PC-9 (cell line): ENCODE measurements at places on chromosomes 5 and 9.

GRCh38 chr5:58122848-58123392 is 337.0 kb downstream of the PLK2 start:
- DNase-seq: no peak

DNA sequence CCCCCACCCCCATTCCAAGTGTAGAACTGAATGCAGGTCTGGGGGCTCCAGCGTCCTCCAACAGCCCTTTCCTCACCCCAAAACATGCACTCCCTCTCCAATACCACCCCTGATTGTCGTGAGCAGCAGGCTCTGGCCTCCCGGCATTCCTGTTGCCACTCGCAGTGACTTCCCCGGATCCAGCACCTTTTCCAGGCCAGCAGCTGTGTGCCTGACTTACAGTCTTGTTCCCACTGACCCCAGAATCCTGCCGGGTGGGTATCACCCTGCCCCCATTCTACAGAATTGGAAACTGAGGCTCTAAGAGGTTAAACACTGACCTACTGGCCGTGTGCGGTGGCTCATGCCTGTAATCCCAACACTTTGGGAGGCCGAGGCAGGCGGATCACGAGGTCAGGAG is 127.2 kb downstream of the OLFM1 start:
- no peak for DNase-seq

- DNase-seq: no peak
Measured at GRCh38 chr9:105385381-105385985, 62.4 kb upstream of the FSD1L start.

DNA sequence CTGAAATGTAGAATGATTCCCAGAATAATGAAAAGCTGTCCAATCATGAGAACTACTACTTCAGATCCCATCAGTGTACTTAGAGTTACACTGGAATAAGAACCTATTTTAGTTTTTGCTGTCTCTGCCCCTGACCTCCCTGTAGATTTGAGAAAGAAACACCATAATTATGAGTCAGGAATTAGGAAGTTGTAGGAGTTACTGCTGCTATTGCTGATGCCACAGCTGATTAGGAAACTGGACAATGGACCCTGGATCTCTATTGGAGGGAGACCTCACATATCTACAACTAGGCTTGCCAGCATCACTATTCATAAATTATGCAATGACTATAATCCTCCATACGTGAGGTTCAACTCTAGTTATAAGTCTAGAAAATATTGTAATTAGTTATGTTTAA is 48.8 kb upstream of the EDIL3 start:
- no peak for DNase-seq

DNA sequence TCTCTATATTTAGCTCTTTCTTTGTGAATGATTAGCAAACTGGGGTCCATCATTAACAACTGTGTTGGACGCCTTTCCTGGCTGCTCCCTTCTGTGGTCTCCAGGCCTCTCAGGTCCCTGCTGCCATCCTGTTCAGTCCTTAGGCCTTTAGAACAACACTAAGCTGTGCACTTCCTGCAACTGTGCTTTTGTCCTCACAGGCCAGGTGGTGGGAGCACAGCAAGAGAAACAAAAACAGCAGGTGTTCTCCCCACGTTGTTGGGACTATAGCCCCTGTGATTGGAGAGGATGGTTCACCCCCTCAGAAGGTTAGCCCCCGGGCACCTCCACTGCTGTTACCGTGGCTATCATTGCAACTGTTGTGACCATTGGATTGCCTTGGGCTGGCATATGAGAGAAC is 41.7 kb upstream of the CLINT1 start:
- DNase-seq: no peak

DNA sequence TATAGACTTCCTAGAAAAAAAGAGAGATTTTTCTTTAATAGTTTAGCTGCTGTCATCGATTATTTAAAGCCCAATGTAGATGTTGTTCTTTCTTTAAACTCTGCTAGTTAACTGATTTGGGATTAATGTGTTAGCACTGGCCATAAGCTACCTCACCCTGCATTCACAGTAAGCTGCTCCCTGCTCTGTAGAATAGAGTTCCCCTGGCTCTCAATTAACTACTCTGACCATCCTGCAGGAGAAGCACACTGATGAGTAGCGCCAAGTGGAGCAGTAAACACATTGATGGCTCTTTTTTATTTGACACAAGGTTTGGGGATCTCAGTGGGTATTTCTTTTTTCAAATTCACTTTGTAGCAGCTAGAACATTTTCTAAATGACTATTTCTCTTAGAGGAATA is 807.9 kb upstream of the ZNF608 start:
- DNase-seq: no peak

DNA sequence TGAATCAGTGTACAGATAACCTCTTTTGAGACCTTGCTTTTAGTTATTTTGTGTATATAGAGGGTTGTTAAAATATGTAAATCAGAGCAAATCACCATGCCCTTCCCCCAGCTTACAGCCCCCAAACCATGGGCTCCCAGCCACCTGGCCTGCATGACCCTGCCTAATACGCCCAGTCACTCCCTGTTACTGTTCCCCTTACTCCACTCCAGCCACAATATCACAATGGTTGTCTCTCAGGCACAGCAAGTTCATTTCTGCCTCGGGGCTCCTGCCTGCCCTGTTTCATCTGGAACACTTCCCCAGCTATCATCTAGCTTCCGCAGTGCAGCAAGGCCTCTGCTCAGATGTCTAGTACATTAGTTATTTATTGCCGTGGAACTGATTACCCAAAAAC is 5.0 kb upstream of the CARD19 start:
- no peak for DNase-seq

- DNase-seq: peak; percentile 37
Measured at GRCh38 chr5:65041296-65042158, 272.8 kb downstream of the CWC27 start.

DNA sequence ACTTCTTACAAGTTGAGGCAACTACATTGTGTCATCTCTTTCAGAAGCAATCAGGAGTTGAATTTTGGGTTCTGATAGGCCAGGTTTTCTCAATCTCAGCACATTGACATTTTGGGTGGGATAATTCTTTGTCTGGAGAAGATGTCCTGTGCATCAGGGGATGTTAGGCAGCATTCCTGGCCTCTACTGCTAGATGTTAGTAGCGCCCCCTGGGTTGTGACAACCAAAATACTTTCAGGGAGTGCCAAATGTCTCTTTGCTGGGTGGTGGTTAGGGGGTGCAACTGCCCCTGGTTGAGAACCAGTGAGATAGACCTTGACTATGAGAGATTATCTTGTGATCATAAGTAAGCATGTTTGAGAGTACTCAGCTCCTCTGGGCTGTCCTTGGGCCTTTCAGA is 164.3 kb upstream of the KLF9 start:
- DNase-seq: no peak

- DNase-seq: no peak
Measured at GRCh38 chr9:123998970-123999621, 12.5 kb upstream of the LHX2 start.

DNA sequence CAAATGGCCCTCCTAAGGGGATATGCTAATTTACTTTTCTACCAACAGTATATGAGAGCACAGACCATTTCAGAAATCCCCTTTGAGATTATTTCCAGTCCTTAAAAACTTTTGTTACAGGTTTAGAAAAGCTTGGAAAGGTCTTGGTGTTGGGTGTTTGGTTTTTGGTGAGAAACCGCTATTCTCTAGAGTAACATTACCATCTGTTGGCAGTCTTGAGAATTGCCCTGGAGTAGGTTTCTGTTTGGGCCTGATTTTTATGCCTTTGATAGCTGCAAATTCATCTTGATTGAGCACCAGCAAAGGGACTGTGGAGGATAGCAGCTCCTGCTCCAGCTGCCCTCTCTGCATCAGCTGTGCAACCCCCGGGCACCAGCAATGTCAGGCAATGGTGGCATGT is 8.0 kb downstream of the NUDT2 start:
- DNase-seq: no peak

DNA sequence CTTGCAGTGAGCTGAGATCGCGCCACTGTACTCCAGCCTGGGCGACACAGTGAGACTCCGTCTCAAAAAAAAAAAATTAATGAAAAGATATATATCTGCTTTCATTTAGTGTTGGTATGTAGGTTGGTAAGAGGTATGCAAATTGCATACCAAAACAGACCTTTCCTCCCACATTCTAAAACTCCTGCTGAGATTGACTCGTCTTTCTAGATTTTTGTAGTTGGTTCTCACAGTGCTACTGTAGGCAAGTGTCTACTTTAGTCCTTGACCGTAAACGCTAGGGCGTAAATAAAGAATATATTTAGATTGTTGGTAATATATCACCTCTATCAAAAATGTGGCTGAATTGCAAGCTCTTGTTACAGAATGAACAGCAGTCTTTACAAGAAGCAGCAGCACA is 445.9 kb downstream of the CHSY3 start:
- DNase-seq: no peak

GRCh38 chr9:115373000-115373709 is 255.2 kb upstream of the TNC start:
- peak; percentile 77 for DNase-seq

DNA sequence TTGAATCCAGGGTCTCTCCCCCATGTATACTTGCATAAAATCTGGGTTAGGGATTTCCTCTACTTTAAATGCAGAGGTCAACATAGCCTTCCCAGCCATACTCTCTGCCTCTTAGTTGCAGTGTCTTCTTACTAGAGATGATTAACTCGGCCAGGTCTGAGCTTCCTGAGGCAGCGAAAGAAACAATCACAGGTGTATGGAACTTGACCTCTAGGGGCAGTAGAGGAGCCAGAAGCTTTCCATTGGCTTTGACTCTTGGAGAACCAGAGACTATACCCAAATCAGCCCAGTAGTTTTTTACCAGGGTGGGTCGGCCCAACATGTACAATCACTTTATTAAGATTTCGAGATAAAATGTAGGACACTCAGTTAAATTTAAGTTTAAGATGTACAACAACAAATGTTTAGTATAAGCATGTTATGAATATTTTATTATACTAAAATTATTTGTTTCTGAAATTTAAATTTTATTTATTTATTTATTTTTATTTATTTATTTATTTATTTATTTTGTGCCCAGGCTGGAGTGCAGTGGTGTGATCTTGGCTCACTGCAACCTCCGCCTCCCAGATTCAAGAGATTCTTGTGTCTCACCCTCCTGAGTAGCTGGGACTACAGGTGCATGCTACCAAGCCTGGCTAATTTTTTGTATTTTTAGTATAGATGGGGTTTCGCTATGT is 48.0 kb upstream of the DMRT3 start:
- DNase-seq: no peak
